ENCODE measurements at places on chromosomes 6 and 20. TPM values are rescaled to one million over a fixed set of nuclear protein-coding genes. Genes with fewer than 3 reads are reported as not detected.

GRCh38 chr6:107729098-107729497 is 95.0 kb downstream of the SCML4 start:
- DNase-seq: no peak

DNA sequence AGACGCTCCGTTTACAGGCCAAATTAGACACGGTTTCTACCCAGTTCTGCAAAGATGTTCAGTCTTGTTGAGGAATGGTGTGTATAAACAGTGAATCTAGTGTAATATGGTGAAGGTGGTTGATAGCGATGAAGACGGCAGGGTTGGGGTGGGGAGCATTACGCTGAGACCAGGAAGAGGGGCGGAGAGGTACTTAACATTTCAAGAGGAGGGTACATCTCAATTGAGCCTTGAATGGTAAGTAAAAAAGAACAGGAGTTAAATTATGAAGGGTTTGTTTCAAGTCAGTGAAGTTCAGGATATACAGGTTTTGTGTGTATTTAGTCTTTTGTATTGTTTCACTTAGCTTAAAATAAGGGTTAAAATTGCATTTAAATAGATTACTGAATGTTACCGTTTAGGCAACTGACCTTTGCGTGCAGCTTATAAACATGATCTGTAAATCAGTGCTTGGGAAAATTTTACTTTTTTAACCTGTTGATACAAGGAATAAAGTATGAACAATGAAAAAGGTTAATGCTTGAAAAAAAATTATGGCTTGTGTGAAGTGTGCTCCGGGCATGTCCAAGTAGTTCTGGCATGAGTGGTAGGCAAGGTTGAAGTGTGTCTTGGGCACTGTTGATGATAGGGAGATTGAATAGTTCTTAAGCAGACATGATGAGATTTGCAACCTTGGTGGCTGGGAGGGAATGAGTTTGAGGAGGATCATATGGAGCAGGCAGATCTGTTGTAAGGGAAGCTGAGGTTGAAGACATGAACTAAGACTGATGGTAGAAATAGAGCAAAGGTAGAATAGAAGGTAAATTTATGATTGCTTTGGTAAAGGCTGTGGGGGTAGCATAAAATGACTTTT is 842 bp downstream of the POLR1C start:
- peak; percentile 13 for DNase-seq

DNA sequence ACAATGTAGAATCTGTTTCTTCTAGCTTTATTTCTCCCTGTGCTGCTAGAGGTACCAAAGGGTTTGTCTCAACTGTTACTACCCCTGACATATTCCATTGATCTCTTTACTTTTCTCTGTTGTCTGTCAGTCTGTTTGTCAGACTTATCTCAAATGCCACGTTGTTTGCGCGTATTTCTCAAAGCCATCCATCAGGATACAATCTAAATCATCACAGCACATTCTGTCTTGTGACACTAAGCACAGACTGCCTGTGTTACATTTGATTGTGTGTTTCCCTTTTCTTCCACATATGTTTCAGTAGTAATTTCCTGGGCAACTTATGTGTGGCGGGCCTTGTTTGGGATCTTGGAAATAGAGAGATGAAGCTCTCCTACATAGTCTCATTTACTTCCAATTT is 30.2 kb upstream of the SERINC3 start:
- DNase-seq: no peak

DNA sequence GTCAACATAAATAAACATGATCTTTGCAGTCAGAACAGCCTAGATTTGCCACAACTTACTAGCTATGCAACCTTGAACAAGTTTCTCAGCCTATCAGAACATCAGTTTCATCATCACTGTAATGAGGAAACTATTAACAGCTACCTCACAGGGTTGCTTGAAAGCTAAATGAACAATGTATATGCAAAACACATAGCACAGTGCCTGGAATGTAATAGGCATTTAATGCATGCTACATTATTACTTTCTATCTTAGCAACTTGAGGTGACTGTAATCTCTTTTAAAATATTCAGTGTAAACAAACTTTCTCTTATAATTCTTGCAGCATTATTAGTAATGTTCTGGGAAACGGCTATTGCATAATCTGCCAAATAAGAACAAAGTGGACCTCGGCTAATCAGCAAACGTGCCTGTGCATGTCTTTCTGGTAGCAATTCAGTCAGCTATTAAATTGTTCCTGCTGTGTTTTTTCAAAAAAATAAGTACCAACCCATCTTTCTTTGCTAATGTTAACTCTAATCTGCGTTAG is 61.5 kb downstream of the SYNE1 start:
- DNase-seq: peak; percentile 85

GRCh38 chr20:35991142-35991771 is 22.9 kb downstream of the CNBD2 start:
- peak; percentile 23 for DNase-seq

DNA sequence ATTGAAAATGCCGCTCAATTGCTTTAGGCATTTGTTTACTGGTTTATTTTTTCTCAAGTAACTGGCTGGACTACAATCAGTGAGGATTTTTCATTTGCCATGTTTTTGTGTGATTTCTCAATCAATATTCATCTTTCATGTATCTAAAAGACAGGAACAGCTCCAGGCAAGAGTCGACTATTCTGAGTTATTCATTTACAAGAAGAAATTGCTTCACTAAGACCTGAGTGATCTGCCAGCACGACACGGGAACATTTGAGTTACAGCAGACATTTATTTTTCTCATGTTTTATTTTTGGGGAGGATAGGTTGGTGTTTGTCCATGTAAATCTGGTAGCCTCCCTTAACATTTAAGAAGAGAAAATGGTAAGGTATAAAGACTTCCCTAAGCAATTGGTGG is 124.1 kb downstream of the CBLN4 start:
- DNase-seq: no peak

- no peak for DNase-seq
Observed at GRCh38 chr6:129733290-129733689, 23.3 kb upstream of the ARHGAP18 start.

GRCh38 chr20:50335105-50335504 is 144.5 kb downstream of the CEBPB start:
- DNase-seq: peak; percentile 55

DNA sequence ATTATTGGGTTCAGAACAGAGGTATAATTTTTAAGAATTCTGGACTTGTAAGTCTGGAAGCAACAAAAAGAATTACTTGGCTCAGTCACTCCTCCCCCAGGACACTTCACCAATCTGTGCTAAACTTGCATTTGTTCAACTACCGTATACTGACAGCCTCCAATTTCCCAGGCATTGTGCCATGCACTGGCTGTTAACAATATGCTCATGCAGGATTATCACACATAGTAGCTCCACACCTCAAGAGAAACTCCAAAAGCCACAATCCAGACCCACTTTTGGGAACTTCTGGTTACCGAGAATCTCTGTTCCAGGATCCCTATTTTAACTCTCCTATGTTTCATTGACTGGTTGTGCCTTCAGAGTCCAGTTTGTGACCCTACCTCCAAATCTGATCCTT is 7.7 kb downstream of the ADGRF1 start:
- DNase-seq: no peak

DNA sequence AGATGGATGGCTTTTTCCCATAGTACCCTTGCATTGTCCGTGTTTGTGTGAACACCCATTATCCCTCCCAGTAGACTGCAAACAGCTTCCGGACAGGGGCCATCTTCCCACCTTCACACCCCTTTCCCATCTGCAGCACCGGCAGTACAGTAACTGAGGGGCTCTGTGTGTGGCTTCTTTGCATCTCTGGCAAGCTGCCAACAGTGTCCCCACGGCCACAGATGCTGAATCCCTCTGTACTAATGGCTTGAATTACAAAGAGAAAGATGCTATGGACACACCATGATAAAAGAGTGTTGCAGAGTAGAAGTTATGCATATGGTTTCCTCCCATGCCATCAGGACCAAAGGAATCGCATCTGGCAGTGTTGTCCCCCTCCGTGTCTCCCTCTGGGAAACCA is 101.1 kb upstream of the CDYL start:
- DNase-seq: no peak

DNA sequence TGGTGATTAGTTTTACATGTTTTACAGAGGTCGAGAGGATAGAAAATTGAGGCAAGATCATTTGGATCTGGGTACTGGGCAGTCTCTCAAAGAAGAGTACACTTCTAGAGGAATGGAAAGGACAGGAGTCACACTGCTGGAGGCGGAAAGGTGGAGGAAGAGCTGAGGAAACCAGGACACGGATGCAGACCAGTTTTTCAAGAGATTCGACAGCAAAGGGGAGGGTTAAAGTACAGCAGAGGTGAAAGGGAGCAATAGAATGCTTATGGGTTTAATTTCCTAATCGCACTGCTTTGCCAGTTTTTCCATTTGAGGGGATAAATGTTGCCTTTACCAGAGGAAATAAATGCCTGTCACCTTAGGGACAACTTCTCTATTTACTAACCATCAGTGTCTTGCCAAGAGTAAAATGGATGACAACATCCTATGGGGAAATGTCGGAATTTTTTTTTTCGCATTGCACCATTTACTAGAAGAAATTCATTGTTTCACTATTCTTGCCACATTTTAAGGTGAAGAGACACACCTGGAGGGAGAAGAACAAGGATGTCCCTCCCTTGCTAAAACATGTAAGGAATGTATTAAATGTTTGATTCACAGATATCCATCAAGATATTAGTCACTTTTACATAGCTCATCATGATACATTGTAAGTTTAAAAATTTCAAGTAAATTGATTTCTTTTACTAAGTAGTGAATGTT is 226.6 kb downstream of the COL12A1 start:
- no peak for DNase-seq

DNA sequence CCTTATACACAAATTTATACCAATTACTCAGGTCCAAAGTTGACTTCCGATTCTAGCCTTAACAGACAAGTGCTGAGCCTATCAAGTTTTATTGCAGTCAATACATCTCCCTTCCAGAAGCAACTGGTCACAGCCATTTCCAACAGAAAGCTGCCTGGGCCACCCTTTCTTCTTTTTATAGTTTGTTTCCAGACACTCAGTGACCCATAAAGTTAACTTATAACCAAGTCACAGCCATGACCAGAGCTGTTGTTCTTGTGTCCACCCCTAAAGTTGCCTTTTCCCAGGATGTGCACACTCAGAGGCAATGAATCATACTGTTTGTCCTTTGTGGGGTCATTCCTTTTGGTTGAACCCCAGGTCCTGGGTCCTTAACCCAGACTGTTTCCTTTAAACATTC is 89.9 kb downstream of the CD83 start:
- no peak for DNase-seq

GRCh38 chr6:92967362-92967761 is 452.0 kb downstream of the EPHA7 start:
- no peak for DNase-seq

DNA sequence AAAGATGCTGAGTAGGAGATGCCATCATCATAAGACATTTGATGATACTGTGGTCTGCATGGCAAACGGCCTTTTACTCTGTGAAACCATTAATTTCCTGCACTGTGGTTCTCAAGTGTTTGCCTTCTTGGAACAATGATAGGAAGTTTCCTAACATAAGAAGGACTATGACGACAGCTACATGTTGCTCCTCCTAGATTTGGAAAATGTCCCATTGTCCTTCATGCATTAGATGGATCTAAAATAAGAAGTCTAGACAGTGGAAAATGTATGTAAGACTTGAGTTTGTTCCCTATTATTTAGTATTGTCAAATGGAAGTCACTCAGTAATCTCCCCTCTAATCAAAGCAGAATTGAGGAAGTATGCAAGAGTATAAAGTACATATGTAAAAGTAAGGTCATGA is 98.5 kb upstream of the TMEM170B start:
- DNase-seq: no peak

- DNase-seq: peak; percentile 98
Observed at GRCh38 chr6:169070506-169071176, 183.0 kb downstream of the THBS2 start.

DNA sequence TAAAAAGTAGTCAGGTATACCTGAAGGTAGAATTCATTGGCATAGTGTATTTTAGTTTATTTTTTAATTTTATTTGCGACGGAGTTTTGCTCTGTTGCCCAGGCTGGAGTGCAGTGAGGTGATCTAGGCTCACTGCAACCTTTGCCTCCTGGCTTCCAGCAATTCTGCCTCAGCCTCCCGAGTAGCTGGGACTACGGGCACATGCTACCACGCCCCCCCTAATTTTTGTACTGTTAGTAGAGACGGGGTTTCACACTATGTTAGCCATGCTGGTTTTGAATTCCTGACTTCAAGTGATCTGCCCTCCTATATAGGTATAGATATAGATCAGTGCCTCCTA is 102.8 kb upstream of the PRSS16 start:
- no peak for DNase-seq

ACOT8 gene
- total RNA-seq: 43.5 TPM

EEF1E1 gene
- total RNA-seq: 35.8 TPM

TUBB2B gene
- 5.2 TPM for total RNA-seq

TMEM239 gene
- total RNA-seq: not detected

TSHZ2 gene
- 2.3 TPM for total RNA-seq

OGFRL1 gene
- 90.8 TPM for total RNA-seq

PLG gene
- not detected for total RNA-seq

FAM162B gene
- 3.9 TPM for total RNA-seq

PRL gene
- total RNA-seq: not detected

DAAM2 gene
- 16.1 TPM for total RNA-seq

CLIC5 gene
- total RNA-seq: not detected

SEL1L2 gene
- not detected for total RNA-seq

PSORS1C2 gene
- not detected for total RNA-seq

TSPYL1 gene
- 114 TPM for total RNA-seq

Measured in fibroblast of villous mesenchyme (primary cell).